ENCODE measurements at places on chromosomes 1 and 21. TPM values are rescaled to one million over a fixed set of nuclear protein-coding genes. Genes with fewer than 3 reads are reported as not detected.

- H3K4me3 ChIP-seq, result no peak overlapping the region
- DNase-seq, result no peak
- H3K27me3 ChIP-seq, result no peaks in the 10 kb centered on the region
- H3K4me1 ChIP-seq, result peaks cover 20% of the 10 kb centered on the region
These were observed 53.5 kb downstream of the MRPL37 start for GRCh38 chr1:54253480-54253879.

- no peak overlapping the region for H3K4me3 ChIP-seq
- peak; percentile 56 for DNase-seq
- no peaks in the 10 kb centered on the region for H3K27me3 ChIP-seq
- no peaks in the 10 kb centered on the region for H3K36me3 ChIP-seq
- no peak overlapping the region for H3K27ac ChIP-seq
These were observed 95.9 kb downstream of the RASAL2 start for GRCh38 chr1:178189814-178190213.

LRRC38 gene
- 0.91 TPM for polyA plus RNA-seq

GRCh38 chr1:53575141-53575954, 116.1 kb downstream of the DMRTB1 start:
- no peak overlapping the region for H3K27ac ChIP-seq
- no peak for DNase-seq
- no peaks in the 10 kb centered on the region for H3K4me1 ChIP-seq
- no peak overlapping the region for H3K4me3 ChIP-seq
- no peaks in the 10 kb centered on the region for H3K27me3 ChIP-seq

MAB21L3 gene
- polyA plus RNA-seq, result 0.37 TPM

FCGR2B gene
- 16.1 TPM for polyA plus RNA-seq

DNA sequence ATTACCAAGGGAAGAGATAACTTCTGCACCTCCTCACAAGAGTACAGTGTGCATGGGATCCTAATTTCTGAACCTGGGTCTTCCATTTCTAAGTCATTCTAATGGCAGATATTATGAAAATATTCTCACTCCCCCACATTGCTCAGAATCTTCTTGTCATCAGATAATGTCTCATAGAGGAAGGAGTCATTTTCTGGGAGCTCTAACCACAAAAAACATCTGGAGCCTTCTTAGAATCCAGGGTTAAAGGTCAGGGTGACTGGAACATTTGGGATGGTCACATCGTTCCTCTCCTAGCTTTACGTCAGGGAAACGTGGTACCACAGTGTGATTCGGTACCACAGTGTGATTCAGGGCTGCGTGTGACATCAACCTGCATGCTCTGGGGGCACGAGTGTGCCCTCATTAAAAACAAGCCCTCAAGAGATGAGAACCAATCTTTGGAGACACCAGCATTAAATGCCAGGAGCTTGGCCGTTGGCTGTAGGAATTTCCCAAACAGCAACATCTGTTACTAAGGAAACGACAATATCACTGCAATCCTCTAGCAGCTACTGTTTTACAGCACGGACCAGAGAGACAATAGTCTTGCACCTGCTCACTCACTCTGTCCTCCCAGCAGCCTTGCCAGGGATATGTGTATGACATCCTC, 179.1 kb downstream of the PSMG1 start:
- H3K4me1 ChIP-seq, result peaks cover 10% of the 10 kb centered on the region
- no peak overlapping the region for H3K27ac ChIP-seq
- H3K36me3 ChIP-seq, result no peaks in the 10 kb centered on the region
- H3K27me3 ChIP-seq, result no peaks in the 10 kb centered on the region

DNA sequence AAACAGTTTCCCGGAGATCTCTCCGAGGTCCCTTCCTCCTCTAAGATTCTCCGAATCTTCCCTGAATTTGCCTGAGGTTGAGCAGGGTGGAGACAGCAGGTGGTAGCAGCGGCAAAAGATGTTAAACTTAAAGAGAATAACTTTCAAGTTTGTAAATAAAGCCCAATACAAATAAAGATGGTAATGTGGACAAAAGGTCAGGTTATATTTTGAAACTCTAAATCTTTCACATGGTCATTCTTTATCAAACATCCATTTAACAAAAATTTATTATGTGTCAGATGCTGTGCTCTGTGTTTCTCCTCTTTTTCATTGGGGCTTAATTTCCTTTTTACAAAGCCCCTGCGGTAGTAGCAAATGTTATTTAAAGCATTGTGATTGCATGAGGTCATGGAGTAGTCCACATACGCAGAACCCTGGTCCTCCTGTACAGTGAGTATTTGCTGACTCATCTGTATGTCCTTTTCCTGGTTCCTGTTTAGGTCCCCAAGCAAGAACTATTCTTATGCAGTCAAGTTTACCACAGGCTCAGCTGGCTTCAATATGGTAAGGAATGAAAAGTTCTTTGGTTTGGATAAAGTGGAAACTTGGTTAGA, 119.2 kb downstream of the ITSN1 start:
- H3K36me3 ChIP-seq, result no peaks in the 10 kb centered on the region
- no peak for DNase-seq
- H3K4me1 ChIP-seq, result peaks cover 15% of the 10 kb centered on the region

- no peak for DNase-seq
- H3K4me3 ChIP-seq, result no peak overlapping the region
- H3K4me1 ChIP-seq, result no peaks in the 10 kb centered on the region
- no peak overlapping the region for H3K27ac ChIP-seq
These were observed 26.8 kb downstream of the SLC19A1 start for GRCh38 chr21:45515241-45516061.

DNA sequence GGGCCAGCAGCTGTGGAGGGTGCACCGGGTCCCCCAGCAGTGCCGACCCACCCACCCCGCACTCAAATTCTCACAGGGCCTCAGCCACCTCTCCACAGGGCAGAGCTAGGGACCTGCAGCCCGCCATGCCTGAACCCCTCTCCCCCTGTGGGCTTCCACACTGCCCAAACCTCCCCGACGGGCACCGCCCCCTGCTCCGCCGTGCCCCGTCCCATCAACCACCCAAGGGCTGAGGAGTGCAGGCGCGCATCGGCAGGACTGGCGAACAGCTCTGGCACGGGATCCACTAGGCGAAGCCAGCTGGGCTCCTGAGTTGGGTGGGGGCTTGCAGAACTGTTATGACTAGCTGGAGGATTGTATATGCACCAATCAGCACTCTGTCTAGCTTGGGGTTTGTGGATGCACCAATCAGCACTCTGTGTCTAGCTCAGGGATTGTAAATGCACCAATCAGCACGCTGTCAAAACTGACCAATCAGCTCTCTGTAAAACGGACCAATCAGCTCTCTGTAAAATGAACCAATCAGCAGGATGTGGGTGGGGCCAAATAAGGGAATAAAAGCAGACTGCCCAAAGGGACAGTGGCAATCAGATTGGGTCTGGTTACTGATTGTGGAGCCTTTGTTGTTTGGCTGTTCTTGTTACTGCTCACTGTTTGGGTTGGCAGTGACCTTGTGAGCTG, 12.4 kb upstream of the RCAN3 start:
- H3K4me3 ChIP-seq, result peak overlapping the region; percentile 34
- no peaks in the 10 kb centered on the region for H3K27me3 ChIP-seq
- peak; percentile 70 for DNase-seq
- H3K27ac ChIP-seq, result no peak overlapping the region

DNA sequence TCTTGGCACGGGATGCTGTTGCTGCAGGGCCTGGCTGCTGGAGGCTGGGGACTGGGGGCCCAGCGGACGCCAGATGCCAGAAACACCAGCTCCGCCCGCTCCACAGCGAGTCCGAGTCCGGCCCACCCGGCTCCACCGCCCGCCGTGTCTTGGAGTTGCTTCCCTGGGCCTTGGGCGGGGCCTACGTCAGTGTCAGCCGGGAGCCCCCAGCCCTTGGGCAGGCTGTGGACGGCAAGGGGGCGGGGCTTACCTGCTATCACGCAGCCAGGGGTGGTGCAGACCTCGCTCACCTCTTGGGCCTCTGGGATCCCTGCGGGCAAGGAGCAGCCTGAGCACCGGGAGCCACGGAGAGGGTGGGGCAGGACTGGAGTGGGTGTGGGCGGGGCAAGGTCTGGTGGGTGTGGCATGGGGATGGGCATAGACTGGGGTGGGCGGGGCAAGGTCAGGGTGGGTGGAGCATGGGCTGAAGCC, 21.8 kb downstream of the MMEL1 start:
- H3K4me1 ChIP-seq, result peaks cover 11% of the 10 kb centered on the region
- peak overlapping the region; percentile 26 for H3K4me3 ChIP-seq
- H3K27ac ChIP-seq, result no peak overlapping the region
- H3K36me3 ChIP-seq, result no peaks in the 10 kb centered on the region
- DNase-seq, result peak; percentile 48
- H3K27me3 ChIP-seq, result no peaks in the 10 kb centered on the region

DNA sequence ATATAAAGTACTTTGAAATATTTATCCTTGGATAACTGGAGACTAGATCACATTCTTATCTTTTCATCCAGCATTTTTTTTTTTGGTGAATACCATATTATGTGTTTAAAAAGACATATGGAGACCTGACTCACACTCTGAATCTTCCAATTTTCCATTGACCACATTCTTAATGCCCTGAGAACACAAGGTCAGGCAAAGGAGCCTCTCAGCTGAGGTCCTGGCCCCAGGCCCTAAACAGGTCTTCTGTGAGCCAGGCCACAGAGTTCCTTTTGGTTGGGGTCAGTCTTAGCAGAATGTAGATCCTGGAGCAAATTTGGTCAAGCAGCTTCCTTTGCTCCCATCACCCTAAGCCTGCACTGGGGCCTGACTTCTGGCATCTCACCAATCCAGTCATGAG, 390.1 kb upstream of the ST6GALNAC5 start:
- H3K4me3 ChIP-seq, result no peak overlapping the region
- no peak overlapping the region for H3K27ac ChIP-seq
- no peaks in the 10 kb centered on the region for H3K4me1 ChIP-seq
- no peaks in the 10 kb centered on the region for H3K36me3 ChIP-seq
- no peaks in the 10 kb centered on the region for H3K27me3 ChIP-seq

OR2AK2 gene
- polyA plus RNA-seq, result 0.38 TPM

MYOG gene
- 1.2 TPM for polyA plus RNA-seq

DNA sequence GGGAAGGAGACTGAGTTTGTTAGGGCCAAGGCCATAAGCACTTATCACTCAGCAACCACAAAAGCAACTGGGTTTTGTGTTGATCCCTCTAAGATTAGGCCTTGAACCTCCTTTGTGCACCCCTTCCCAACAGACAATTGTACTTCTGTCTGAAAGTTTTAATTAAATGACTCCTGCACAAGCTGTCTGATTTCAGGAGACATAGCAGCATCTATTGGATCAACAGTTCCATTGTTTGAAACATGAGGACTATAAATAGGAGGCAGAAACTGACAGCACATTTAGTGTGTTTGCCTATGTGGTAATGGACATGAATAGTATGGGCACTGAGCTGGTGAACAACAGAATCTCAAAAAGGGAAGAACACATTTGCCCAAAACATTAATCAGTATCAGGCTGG, 167.3 kb upstream of the KCNJ6 start:
- H3K36me3 ChIP-seq, result no peaks in the 10 kb centered on the region
- H3K4me3 ChIP-seq, result no peak overlapping the region
- H3K27me3 ChIP-seq, result no peaks in the 10 kb centered on the region
- no peak overlapping the region for H3K27ac ChIP-seq
- H3K4me1 ChIP-seq, result no peaks in the 10 kb centered on the region
- DNase-seq, result no peak

S100A16 gene
- polyA plus RNA-seq, result 126 TPM

DNA sequence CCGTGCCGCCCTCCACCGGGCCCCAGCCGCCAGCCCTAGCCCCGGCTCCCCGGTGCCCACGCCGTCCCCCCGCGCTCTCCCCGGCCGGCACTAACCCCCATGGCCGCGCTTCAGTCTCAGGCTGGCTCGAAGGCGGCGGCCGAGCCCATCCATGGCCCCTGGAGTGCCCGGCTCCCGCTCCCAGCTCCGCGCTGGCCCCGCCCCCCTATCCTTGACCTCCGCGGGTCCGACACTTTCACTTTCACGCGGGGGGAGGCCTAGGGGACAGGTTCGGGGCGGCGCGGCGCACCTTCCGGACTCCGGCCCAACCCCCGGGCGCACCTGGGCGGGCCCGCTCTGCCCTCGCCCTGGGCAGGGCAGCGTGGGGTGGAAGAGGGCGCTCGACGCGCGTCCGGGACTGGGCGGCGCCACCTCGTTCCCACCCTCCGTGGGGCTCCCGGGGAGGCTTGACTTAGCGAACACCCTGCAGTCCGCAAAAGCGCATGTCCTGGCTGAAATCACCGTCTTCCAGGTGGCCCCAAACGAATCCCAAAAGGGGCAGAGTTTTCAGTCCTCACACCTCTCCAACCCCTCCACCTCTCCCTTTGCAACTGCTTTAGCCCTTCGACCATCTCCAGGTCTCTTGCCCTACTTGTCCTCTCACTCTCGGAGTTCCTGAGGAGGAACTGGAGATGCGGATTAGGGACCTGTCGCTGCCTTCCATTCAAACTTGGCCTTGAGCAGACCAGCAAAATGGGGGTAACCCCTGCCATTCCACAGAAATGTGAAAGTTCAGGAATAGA, 3.9 kb upstream of the DENND2D start:
- peak overlapping the region; percentile 56 for H3K27ac ChIP-seq
- no peaks in the 10 kb centered on the region for H3K36me3 ChIP-seq
- H3K4me3 ChIP-seq, result peak overlapping the region; percentile 67
- peaks cover 8% of the 10 kb centered on the region for H3K4me1 ChIP-seq

NUP210L gene
- polyA plus RNA-seq, result 77.2 TPM

DNA sequence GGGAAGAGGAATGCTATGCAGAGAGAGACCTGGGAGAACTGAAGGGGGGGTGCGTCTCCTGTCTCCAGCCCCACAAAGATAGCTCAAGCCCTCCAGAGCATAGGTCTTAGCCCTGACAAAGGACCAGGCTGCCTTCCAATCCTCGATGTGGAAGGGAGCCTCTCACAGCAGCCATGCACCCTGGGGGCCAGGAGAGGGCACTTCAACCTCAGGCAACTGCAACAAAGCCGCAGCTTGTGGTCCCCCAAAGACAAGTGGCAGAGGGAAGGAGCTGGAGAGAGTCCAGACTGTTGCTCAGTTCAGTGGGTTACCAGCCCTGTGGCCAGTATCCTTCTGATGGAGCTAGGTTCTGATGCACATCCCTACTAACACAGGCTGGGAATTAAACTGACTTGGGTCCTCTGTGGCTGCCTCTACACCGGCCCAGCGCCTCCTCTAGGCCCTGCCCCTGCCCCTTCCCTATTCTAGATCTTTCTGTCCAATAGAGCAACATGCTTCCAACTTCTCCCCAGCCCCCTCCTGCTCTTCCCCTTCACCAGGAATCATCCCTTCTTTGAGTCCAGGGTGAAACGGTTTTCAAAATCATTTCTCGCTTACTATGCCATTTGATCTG, 100.7 kb upstream of the SPATA6 start:
- no peak overlapping the region for H3K27ac ChIP-seq
- peak; percentile 72 for DNase-seq
- H3K4me1 ChIP-seq, result no peaks in the 10 kb centered on the region
- H3K36me3 ChIP-seq, result no peaks in the 10 kb centered on the region

GRCh38 chr1:54125386-54126070, 27.3 kb downstream of the CDCP2 start:
- H3K4me3 ChIP-seq, result no peak overlapping the region
- peak; percentile 57 for DNase-seq
- no peaks in the 10 kb centered on the region for H3K27me3 ChIP-seq
- no peaks in the 10 kb centered on the region for H3K36me3 ChIP-seq
- peaks cover 12% of the 10 kb centered on the region for H3K4me1 ChIP-seq

DNA sequence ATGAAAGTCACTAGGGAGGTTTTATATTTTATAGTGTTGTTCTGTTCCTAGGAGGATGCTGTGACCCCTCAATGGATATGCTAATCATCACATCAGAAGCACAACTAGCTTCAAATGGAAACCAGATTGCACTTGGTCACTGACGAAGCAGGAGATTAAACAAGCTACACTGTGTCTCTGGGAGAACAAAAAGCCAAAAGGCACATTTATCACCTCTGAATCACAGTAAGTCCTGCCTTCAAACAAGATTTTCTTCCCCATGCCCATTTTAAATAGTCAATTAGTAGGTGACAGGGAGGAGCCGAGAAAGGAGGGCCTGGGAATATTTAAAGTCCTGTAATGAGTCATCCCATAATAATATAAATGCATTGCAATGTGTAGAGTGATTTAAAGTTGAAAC, 38.1 kb downstream of the RGS2 start:
- no peaks in the 10 kb centered on the region for H3K4me1 ChIP-seq
- H3K4me3 ChIP-seq, result no peak overlapping the region
- no peak for DNase-seq
- H3K36me3 ChIP-seq, result no peaks in the 10 kb centered on the region
- H3K27me3 ChIP-seq, result no peaks in the 10 kb centered on the region

HFM1 gene
- 12.6 TPM for polyA plus RNA-seq
